GM03348 (cell line): ENCODE measurements at places on chromosomes 2 and 18.

GRCh38 chr18:74252039-74252395 lies 39.7 kb downstream of the CYB5A start:
- DNase-seq: no peak

- no peak for DNase-seq
Measured at GRCh38 chr2:67576226-67576625, 179.1 kb downstream of the ETAA1 start.

- peak; percentile 5 for DNase-seq
Measured at GRCh38 chr2:228318218-228318617, 136.7 kb upstream of the SPHKAP start.

DNA sequence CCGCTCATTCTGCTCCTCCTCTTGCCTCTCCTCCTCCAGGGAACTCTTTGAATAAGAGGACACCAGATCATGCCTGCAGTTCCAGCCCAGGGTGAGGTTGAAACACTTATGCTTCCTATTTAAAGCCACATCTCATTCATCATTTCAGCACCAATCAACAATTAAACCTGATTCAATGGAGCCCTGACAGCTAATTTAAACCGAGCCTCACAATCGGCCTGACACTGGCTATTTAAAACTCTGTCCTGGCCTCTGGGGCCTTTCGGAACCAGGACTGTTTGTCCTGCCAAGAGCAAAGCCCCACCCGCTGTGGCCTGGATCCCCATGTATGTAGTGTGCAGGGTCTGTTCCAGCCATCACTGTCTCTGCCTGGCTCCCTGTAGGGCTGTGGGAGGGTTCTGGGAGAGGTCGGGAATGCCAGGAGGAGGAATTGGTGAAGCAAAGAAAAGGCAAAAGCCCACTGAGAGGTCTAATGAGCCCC lies 97.4 kb downstream of the MCFD2 start:
- DNase-seq: no peak

- DNase-seq: no peak
Measured at GRCh38 chr2:109471658-109472057, 142.1 kb downstream of the SEPTIN10 start.

- no peak for DNase-seq
Measured at GRCh38 chr2:151325581-151326095, 31.8 kb upstream of the TNFAIP6 start.

DNA sequence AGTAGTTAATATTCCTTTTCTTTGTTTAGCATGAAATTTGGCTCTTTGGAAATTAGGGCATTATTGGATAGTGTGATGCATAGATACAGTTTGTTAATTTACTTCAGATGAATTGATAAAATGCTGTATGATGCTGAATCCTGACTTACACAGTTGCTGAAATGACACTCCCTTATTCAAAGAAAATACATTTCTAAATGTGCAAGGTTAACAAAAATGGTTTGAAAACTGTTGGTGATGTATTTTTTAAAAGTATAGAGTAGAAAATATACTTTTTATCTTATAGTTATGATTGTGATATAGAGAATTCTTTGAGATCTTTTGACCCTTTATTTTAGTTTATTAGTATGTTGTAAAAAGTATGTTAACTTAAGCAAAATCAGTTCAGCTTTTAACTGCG lies 27.8 kb downstream of the VAPA start:
- DNase-seq: no peak

- no peak for DNase-seq
Measured at GRCh38 chr2:2837746-2838547, 506.9 kb upstream of the MYT1L start.

GRCh38 chr2:97758131-97758705 lies 44.8 kb downstream of the ZAP70 start:
- no peak for DNase-seq

- DNase-seq: no peak
Measured at GRCh38 chr2:143160732-143161707, 31.8 kb downstream of the ARHGAP15 start.

DNA sequence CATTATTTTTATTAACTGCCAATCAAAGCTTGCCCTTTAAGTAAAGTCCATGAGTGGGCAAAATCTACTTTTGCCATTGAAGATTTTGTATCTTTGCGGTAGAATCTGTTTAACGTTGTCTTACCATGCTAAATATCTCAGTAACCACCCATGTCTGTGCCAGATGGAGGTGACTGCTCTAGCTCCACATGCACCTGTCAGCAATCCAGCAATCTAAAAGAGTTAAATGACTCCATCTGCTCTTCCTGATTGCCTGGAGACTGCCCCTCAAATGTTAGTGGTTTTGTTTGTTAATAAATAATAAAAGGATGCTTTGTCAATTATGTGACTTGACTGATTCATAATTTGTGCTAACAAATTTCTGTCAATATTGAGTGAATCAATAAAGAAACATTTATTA lies 141.7 kb downstream of the RBM43 start:
- DNase-seq: no peak

- no peak for DNase-seq
Measured at GRCh38 chr2:128714285-128714684, 395.6 kb upstream of the HS6ST1 start.

- DNase-seq: no peak
Measured at GRCh38 chr2:136210455-136210805, 92.5 kb upstream of the CXCR4 start.

- no peak for DNase-seq
Measured at GRCh38 chr2:3488855-3489763, 30.2 kb downstream of the ADI1 start.

- no peak for DNase-seq
Measured at GRCh38 chr2:239523147-239523953, 122.5 kb upstream of the HDAC4 start.

DNA sequence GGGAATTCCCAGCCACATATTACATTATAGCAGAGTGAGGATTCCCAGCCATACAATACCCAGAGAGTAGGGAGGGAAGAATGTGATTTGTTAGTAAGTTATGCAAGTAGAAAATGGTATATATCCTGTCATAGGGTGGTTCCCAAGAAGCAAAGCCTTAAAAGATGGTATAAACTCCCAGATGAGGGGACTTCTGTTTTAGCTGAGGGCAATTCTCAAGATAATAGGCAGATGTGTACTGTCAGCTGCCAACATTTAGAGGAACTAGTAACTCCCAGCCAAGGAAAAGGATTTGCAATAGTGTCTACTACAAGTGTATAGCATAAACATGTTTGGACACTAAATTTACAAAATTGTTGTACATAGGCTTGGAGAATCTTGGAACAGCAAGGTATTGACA lies 86.5 kb downstream of the XDH start:
- DNase-seq: no peak

DNA sequence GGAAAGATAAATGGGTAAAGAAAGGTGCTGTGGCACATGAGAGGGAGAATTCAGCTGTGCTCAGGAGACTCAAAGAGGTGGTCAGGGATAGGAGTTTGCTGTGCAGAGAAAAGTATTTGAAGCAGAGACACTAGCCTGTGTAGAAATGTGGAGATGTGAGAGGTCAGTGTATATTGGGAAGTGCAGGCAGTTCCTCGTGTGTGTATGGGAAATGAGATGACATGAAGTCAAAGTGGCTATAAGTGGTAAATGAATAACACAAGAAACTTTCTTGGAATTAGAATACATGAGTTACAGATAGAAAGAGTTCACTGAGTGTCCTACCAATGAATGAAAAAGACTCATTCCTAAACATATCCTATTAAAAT lies 11.6 kb downstream of the MAP3K20 start:
- DNase-seq: no peak

DNA sequence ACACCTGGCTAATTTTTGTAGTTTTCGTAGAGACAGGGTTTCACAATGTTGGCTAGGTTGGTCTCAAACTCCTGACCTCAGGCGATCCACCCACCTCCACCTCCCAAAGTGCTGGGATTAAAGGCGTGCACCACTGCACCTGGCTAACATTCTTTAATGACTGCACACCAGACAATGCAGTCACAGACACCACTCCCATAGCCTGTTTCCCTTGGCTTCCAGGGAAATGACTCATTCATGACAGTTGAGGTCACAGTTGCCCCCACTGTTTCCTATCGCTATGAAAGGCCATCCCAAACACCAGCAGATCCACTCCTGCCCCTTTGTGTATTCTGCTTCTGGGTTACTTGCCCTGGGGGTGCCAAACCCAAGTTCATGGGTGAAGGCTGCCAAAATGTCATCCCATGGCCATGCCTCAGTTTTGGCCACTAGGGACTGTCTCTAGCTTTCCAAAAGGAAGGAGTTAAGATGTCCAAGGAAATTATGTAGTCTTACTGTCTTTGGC lies 8.7 kb downstream of the CHMP1B start:
- DNase-seq: peak; percentile 57

DNA sequence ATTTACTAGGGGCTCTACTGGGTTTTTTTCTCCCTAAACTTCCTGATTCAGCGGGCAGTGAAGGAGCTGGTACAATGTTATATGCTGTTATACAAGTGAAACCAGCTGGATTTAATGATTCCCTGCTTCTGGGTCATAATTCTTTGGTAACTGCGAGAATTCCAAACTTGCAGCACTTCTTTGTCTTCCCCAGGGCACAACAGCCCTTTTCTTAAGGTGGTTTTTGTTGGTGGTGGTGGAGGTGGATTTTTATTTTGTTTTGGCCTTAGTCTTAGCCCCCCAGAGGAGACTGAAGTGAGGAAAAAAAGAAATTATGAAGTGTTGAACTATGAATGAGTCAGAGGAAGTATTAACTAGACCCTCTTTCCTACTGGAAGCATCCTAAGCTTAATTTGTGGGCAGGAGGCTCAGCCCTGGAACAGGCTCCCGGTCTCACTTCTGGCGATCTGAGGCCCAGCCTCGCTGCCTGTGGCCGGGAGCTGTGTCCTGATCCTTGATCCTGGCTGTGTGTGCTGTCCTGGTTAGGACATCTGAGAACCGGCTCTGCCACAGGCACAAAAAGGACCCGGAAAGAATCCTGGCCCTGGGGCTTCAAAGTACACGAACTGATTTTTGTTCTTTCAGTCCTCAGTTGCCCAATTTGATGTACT lies 141.9 kb downstream of the LYPD6B start:
- peak; percentile 60 for DNase-seq

GRCh38 chr2:84954329-84954728 lies 16.6 kb upstream of the KCMF1 start:
- no peak for DNase-seq

GRCh38 chr2:18440141-18440661 lies 120.3 kb downstream of the RDH14 start:
- peak; percentile 53 for DNase-seq

GRCh38 chr2:215419113-215419512 lies 16.8 kb downstream of the FN1 start:
- DNase-seq: no peak

DNA sequence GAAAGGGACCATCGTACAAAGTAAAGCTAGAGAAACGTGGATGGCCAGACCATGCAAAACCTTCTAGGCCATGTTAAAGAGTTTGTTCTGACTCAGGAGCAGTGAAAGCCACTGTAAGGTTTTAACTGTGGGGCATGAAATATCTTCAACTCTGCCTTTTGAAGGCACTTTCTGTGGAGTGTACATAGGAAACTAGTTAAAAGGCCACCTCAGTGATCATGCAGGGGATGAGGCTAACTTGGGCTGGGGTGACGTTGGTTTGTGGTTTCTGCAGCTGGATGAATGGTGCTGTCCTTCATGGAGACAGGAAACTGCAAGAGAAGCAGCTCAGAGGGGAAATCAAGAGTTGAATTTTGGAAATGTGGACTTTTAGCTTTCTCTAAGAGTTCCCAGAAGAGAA lies 190.7 kb downstream of the CDCA7 start:
- DNase-seq: no peak

DNA sequence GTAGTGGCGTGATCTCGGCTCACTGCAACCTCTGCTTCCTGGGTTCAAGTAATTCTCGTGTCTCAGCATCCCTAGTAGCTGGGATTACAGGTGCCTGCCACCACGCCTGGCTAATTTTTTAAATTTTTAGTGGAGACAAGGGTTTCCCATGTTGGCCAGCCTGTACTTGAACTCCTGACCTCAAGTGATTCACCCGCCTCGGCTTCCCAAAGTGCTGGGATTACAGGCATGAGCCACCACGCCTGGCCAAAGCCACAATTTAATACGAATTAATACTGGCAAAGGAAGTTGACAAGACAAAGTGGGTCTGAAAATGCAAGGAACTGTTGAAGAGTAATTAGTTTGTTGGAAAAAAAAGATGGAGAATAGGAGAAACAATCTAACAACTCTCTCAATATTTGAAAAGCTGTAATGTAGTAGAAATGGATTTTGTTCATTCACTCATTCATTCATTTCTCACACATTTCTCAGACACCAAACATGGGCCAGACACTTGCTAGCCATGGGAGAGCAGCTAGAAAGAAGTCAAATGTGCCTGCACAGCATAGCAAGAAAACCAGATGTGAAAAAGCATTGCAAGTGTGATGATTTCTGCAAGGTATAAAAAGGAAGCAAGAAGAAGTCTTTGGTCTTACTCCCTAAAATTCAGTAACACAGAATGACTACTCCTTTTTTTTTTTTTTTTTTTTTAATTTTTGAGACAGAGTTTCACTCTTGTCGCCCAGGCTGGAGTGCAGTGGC lies 39.4 kb upstream of the ATL2 start:
- no peak for DNase-seq

DNA sequence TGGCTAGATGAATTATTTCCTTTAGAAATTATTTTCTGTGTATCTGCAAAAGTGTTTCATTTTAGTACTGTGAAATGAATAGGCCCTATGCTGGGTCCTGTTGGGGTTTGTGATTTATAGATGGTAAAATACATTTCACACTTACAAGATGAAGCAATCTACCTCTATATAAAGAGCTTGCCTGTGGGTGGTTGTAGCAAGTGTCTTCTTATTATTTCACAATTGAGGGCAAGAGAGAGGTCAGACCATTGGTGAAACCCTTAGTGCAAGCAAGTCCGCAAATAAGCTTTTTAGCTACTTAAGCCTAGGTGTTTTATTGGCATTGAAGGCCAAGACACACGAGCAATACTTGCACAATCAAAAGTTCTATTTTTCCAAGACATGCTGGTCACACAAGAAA lies 153.1 kb downstream of the FMNL2 start:
- no peak for DNase-seq

DNA sequence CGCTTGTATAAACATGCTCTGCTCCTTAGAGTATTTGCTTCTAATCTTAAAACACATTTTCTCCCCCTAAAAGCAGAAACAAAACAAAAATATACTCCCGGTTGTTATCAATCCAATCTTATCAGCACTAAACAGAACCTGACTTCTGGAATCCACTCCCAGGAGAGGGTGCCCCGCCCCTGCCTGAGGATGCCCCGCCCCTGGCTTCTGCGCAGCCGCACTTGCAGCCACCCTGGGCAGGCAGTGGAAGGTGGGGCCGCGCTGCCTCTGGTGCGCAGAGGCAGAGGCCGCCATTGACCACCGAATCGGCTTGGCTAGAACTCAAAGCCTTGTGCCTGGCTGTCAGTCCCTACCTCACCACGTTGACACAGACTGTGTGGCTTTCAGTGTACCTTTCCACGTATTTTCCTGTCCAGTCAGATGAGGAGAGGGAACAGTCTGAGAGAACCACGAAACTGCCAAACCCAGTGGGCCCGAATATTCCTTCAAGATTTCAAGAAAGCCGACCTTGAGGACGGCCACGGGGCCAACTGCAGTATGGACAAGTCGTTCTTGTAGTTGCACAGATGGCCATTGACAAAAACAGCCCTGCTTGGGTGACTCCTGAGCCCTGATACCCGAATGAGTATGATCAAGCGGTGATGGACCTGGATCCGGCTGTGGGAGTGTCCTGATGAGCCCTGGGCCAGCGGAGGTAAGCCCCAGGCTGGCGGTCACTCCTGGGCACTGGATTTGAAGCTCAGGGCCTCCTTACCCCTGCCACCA lies 46.2 kb upstream of the ARHGAP28 start:
- no peak for DNase-seq

- DNase-seq: no peak
Measured at GRCh38 chr2:16238786-16239185, 298.4 kb downstream of the MYCN start.
